ENCODE measurements at places on chromosomes 12 and 14. TPM values are rescaled to one million over a fixed set of nuclear protein-coding genes. Genes with fewer than 3 reads are reported as not detected.

GRCh38 chr12:39033782-39034181, 128.4 kb upstream of the CPNE8 start:
- DNase-seq, result no peak

DNA sequence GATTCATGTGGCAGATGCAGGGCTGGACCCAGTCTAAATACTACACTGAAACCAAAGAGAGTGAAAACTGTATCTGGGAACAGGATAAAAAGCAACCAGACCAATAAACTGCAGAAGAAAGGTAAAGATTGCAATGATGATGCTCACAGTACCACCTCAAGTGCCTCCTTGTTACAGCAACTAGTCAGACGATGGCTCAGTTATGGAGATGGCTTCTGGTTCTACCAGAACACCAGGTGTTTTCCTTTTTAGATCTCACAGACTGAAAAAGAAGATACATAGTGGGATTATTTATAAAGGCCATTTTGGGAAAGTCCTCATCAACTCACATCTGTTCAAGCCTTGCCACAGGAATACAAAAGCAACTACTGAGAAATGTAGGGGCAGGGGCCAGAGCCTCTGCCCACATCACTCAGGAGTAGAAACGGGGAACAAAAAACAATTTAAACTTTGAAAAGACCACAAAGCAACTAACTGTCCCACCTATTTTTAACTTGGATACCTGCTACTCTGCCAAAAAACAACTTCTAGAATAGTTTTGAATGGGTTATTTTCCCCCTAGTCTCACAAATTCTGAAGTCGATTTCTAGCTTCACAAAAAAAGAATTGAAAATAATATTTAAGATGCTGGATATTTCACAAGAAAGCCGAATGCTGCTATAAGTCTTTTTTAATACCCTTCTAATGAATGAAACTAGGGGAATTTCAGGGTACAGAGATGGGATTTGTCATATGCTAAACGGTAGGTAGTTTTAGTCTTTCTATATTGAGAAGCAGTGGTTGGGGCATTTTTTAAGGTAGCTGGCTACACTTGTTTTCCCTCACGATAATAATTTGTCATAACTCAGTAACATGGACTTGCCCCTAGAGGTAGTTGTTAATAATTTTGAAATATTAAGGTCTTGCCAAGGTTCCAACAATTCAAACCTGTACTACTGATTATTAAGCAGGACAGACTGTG, 197.2 kb upstream of the TMPO start:
- no peak for DNase-seq

- DNase-seq, result no peak
Measured at GRCh38 chr14:55698051-55698450, 118.0 kb downstream of the KTN1 start.

GRCh38 chr14:103045371-103045869, 11.9 kb downstream of the CDC42BPB start:
- no peak for DNase-seq

GRCh38 chr12:56987011-56987410, 19.3 kb downstream of the ZBTB39 start:
- DNase-seq, result no peak

DNA sequence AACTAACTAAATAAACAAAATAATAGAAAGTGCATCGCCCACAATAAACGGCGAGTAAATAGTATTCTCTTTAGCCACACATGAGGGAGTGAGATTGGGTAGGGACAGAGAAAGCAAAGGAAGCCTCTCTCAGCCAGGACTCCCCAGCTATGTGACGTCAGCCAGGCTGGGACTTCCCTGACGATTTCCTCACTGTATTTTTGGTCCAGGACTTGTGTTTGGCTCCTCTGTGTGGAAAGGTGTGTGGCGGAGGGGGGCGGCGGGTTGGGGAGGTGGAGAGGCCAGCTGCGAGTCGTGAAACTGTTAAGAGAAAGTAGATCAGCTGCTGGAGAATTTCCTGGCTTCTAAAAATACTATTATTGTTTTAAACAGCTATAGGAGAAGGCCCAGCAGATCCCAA, 1124.6 kb downstream of the AACS start:
- DNase-seq, result no peak

DNA sequence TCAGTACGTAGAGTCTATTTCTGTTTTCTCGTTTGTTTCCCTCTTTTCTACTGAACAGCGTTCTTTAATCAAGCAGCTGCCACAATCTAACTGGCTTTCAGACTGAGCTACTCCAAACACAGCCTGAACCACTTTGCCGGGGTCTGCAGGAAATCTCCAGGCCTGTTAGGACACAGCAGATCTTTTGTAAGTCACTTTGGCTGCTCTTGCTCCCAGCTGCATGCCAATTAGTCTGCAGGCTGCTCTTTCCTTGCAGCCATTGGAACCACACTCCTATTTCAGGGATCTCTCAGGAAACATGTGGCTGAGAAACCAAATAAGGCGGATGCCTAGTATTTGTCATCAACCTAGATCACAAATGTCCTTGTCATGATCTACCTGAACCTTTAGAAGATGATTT, 73.6 kb downstream of the TMTC1 start:
- no peak for DNase-seq

GRCh38 chr14:58871573-58871972, 233.8 kb downstream of the DACT1 start:
- DNase-seq, result no peak

DNA sequence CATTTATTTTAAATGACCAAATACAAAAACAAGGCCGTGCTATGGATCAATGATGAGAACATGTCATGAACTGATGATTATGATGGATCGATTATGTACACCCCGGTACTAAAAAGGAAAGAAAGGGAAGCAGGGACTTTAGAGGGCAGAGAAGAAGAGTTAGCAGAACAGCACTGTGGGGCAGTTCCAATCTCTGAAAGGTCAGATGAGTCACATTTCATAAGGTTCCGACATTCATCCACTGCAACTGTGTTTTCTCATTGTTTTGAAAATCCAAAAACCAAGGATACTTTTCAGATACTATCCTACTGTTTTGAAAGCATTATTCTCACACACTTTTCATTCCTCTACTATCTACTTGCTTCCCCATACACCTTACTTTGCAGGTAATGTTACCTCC, 169.3 kb downstream of the STXBP6 start:
- DNase-seq, result no peak

TPPP2 gene
- 4.0 TPM for polyA plus RNA-seq
